Hair follicle dermal papilla cell (primary cell): ENCODE measurements at places on chromosomes 7 and 10. TPM values are rescaled to one million over a fixed set of nuclear protein-coding genes. Genes with fewer than 3 reads are reported as not detected.

SPDYE9 gene
- total RNA-seq, result not detected in 2 replicates

ADIRF gene
- total RNA-seq, result 10.4 and 24.4 TPM in 2 replicates

NPSR1 gene
- not detected in 2 replicates for total RNA-seq

VWA2 gene
- 0.16 TPM in 1 of 2 replicates, not detected in the other for total RNA-seq

DYNC1I1 gene
- 0.81 and 0.85 TPM in 2 replicates for total RNA-seq

CYP2C8 gene
- 0.32 TPM in 1 of 2 replicates, not detected in the other for total RNA-seq

SEC61G gene
- 199 and 528 TPM in 2 replicates for total RNA-seq

C7orf57 gene
- 0.24 TPM in 1 of 2 replicates, not detected in the other for total RNA-seq

SLC13A1 gene
- total RNA-seq, result not detected in 2 replicates

IFIT1 gene
- 35.3 and 36.5 TPM in 2 replicates for total RNA-seq

AASS gene
- 24.4 and 27.7 TPM in 2 replicates for total RNA-seq

PCLO gene
- total RNA-seq, result 0.12 and 0.32 TPM in 2 replicates

CFAP46 gene
- 0.49 and 0.81 TPM in 2 replicates for total RNA-seq

LRRD1 gene
- total RNA-seq, result 0.16 TPM in 1 of 2 replicates, not detected in the other

CHAT gene
- total RNA-seq, result not detected in 2 replicates

VSTM4 gene
- 71.4 and 77.0 TPM in 2 replicates for total RNA-seq

CALML3 gene
- total RNA-seq, result 0.12 TPM in 1 of 2 replicates, not detected in the other

CABCOCO1 gene
- 2.8 and 8.3 TPM in 2 replicates for total RNA-seq

PRLHR gene
- total RNA-seq, result not detected in 2 replicates

EIF5AL1 gene
- 0.36 and 0.49 TPM in 2 replicates for total RNA-seq

POLR2J2 gene
- total RNA-seq, result 6.9 and 7.6 TPM in 2 replicates

UCMA gene
- not detected in 2 replicates for total RNA-seq

PIP4K2A gene
- total RNA-seq, result 28.9 and 39.3 TPM in 2 replicates

UBE2D4 gene
- 18.8 and 22.6 TPM in 2 replicates for total RNA-seq

HABP2 gene
- under 0.01 TPM in 1 of 2 replicates, not detected in the other for total RNA-seq

NPY gene
- total RNA-seq, result not detected in 2 replicates

PLXDC2 gene
- total RNA-seq, result 3.0 and 6.7 TPM in 2 replicates

NPY4R gene
- not detected in 2 replicates for total RNA-seq

PIK3CG gene
- not detected in 2 replicates for total RNA-seq

SLC26A3 gene
- not detected in 2 replicates for total RNA-seq

INHBA gene
- total RNA-seq, result 67.7 and 78.7 TPM in 2 replicates

ATP6V1F gene
- 52.1 and 57.7 TPM in 2 replicates for total RNA-seq

OR6V1 gene
- not detected in 2 replicates for total RNA-seq

PRPS1L1 gene
- total RNA-seq, result not detected in 2 replicates

TCERG1L gene
- not detected in 2 replicates for total RNA-seq

PLEKHS1 gene
- total RNA-seq, result 0.16 and 0.24 TPM in 2 replicates

CELF2 gene
- 24.7 and 26.1 TPM in 2 replicates for total RNA-seq

SUGCT gene
- total RNA-seq, result 10.0 and 14.1 TPM in 2 replicates

GPRIN2 gene
- total RNA-seq, result not detected in 2 replicates

CPA2 gene
- total RNA-seq, result not detected in 2 replicates

PIP gene
- total RNA-seq, result not detected in 2 replicates

WDFY4 gene
- total RNA-seq, result not detected in 2 replicates

ACTL6B gene
- total RNA-seq, result not detected in 2 replicates

SPDYE8 gene
- not detected in 2 replicates for total RNA-seq

CARD11 gene
- total RNA-seq, result not detected in 2 replicates

KIAA1217 gene
- total RNA-seq, result 12.2 and 18.2 TPM in 2 replicates

ADCY1 gene
- 0.81 and 0.85 TPM in 2 replicates for total RNA-seq

AOC1 gene
- not detected in 2 replicates for total RNA-seq

TDRD1 gene
- total RNA-seq, result 3.3 and 4.7 TPM in 2 replicates

SPDYE2 gene
- not detected in 2 replicates for total RNA-seq

NFE2L3 gene
- total RNA-seq, result 0.16 and 0.36 TPM in 2 replicates
